Stimulated activated CD4-positive, alpha-beta T cell treated with anti-CD3 and anti-CD28 coated beads, Interleukin-4, amount 100 ng/mL, for 24 hours (primary cell): ENCODE measurements at places on chromosomes 16 and 17.
A peak's percentile ranks its signal among the peaks of the same experiment; 100 is the strongest.

- DNase-seq: peak; percentile 55
Measured at GRCh38 chr16:29738514-29738913, 7.3 kb downstream of the C16orf54 start.

- no peak for DNase-seq
Measured at GRCh38 chr17:29616300-29617048, 6.2 kb downstream of the CORO6 start.

DNA sequence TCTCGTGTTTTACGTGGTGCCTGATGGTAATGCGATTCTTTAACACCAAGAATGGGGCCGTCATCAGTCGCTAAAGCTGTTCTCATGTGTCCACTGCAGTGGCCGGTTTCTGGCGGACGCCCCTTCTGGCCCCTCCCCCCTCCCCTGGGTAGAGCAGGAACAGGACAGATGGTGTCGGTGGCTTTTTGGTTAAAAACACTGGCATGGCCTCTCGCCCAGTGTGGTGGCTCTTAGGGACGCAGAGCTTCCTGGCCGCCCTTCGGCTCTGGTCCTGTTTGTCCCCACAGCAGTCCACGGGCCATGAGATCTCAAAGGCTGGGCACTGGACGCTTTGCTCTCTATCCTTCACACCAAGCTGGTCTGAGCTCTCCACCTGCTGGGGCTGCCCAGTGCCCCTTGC, 151.8 kb downstream of the BANP start:
- DNase-seq: no peak

DNA sequence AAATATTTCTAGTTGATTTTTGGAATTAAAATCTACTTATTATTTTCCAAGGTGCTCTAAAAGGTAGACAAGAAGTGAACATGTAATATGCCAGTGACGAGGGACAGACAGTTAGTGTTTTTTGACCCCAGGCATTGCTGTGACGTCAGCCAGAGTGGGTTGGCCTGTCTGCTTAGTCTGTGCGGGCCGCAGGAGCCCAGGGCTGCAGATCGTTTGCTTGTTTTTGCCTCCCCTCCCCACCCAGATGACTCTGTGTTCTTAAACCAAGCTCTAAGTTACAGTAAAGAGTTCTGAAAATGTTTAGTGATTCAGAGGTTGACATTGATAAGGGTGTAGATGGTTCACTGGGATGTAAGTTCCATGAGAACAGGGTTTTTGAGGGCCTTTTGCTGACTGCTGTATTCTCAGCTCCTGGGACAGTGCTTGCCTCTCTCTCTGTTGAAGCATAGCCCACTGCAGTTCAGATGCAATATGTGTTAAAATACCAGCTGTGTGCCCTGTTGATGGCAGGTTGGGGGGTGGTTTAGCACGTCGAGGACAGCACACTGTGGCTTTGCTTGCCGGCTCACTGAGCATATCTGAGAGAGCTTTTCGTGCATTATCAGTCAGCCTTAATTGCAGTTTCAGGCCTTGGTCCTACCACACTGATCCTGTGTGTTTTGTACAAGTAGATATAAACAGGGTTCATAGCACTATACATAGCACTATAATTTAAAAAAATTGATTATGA, 64.8 kb downstream of the SEC14L1 start:
- no peak for DNase-seq

GRCh38 chr17:7477392-7478275, 1.8 kb downstream of the ZBTB4 start:
- no peak for DNase-seq
